Cerebellum (tissue), 4 donors: ENCODE measurements at places on chromosomes 11 and 22. TPM values are rescaled to one million over a fixed set of nuclear protein-coding genes. Genes with fewer than 3 reads are reported as not detected.
A peak's percentile ranks its signal among the peaks of the same experiment; 100 is the strongest.

DNA sequence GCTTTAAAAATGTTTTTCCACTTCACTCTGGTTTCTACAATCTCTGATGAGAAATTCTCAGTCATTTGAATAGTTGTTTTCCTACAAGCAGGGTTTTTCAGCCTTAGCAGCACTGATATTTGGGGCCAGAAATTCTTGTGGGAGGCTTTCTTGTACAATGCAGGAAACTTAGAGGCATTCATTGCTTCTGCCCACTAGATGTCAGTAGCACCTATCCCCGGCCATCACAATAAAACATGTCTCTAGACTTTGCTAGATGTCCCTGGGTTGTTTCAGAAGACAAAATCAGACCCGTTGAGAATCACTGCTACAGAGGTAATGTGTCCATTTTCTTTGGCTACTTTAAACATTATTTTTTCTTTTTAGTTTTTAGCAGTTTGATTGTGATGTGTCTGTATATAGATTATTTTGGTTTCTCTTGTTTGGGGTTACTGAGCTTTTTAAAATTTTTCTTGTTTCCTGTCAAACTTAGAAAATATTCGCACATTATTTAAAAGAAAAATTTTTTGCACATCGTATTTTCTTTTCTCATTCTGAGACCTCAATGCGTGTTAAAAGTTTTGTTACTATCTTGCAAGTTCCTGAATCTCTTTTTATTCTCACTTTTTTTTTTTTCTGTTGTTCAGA is 60.8 kb upstream of the CCDC179 start:
- DNase-seq, result peak; percentile 1

Gene TSPAN18
- 31.9 TPM for total RNA-seq

GRCh38 chr11:67605231-67606011 is 1.3 kb upstream of the NDUFV1 start:
- DNase-seq, result no peak

GRCh38 chr22:42714768-42715390 is 5.8 kb downstream of the A4GALT start:
- DNase-seq, result no peak

- DNase-seq, result no peak
These were observed 942 bp upstream of the TSPAN18 start for GRCh38 chr11:44725757-44726282.

Gene KRTAP5-1
- not detected for total RNA-seq

DNA sequence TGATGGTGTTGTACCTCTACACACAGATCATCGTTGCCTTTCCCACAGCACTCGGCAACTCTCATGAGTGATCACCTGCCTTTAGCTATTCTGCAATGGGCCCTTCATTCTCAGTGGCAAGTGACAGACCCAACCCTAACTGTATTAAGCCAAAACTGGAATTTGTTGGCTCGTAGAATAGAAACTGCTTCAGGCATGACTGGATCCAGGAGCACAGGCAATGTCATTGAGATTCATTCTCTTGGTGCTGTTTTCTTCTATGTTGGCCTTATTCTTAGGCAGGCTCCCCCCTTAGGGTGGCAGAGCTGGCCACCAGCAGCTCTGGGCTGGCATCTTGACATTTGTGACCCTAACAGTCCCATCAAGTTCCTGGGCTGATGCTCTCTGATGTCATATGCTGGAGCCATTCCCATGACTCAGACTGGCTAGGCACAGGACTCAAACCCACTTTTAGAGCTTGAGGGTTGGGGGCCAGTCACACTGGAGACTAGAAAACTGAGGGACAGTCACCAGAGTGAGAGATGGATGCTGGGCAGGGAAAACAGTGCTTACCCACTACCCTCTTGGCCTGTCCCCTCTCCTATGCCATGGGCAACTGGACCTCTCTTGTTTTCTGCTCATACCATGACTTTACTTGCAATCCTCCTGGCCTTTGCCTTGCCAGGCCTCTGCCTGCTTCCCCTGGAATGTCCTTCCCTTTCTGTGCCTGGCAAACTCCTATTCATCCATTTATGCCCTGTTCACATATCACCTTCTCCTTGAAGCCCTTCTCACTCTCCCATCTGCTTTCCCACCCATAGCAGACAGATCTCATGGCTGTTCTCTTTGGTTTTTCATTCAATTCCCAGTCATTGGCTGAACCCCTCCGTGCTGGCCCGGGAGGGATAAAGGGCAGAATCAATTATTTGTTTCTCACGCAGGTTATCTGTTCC is 7.1 kb upstream of the CDC42EP2 start:
- no peak for DNase-seq

GRCh38 chr22:43478621-43479300 is 66.9 kb downstream of the MPPED1 start:
- DNase-seq, result no peak

DNA sequence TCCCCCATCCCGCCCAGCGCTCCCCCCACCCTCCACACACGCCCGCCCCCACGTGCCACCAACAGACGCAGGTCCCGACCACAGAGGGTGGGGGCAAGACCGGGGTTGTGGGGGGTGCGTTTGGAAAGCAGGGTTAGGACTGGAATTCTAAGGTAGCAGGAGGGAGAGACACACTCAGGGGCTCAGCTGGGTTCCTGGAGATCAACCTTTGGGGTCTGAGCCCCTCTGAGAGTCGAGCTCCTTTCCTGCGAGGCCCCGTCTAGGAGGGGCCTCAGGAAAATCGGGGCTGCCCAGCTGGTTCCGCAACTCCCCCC is 429 bp downstream of the PGGHG start:
- DNase-seq, result no peak

DNA sequence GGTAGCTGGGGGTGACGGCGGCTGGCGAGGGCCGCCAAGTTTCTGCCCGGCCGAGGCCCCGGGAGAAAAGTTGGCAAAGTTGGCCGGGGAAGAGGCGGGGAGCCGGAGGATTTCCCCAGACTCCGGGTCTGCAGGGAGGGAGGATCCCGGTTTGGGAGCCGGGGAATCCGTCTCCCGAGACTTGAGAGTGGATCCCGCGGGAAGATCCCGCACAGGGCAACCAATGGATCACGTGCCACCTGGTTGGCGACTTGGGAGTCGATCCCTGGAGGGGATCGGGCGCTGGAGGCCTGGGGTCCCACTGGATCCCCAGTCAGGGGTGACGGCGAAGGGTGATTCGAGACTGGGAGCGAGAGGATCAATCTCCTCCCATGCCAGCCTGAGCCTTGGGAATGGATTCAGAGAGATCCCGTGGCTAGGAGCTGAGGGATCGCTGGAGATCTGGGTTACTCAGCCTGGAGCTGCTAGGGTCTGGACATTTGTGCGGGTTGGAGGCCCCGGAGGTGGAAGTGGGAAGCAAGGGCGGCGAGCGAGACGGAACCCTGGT is 394 bp downstream of the KIAA1671 start:
- peak; percentile 45 for DNase-seq

DNA sequence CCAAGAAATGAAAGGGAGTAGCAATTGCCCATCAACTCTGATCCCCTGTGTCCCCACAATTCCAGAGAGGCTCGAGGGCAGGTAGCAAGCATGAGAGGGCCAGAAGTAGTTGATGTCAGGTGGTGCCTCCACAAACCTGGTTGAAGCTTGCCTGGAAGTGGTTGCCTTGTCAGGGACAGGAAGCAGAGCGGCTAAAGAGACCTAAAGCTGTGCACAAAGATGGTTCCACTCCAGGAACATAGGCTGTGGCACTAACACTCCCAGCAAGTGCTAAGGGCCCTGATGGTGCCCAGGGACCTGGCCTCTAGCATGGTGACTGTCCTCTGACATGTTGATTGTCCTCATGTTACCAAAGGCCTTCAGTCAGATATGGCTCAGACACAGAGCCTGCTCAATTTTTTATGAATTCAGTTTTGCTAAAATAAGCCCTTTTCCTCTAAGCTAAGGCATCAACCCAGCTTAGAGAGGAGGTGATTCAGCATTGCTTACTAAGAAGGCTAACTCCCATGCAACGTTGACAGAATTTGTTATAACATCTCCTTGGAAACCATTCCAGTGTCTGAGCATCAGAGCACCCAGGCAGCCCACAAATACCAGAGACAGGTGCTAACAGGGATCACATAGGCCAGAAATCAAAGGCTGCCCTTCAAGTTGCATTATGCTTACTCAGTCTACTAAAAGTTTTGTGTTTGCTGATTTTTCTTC is 196.3 kb upstream of the ARHGAP20 start:
- no peak for DNase-seq

GRCh38 chr11:114182471-114183043 is 113.6 kb upstream of the NNMT start:
- DNase-seq, result no peak

GRCh38 chr11:69816671-69817070 is 2.5 kb downstream of the FGF3 start:
- no peak for DNase-seq

GRCh38 chr11:30984442-30984816 is 385.1 kb downstream of the DCDC1 start:
- DNase-seq, result no peak

DNA sequence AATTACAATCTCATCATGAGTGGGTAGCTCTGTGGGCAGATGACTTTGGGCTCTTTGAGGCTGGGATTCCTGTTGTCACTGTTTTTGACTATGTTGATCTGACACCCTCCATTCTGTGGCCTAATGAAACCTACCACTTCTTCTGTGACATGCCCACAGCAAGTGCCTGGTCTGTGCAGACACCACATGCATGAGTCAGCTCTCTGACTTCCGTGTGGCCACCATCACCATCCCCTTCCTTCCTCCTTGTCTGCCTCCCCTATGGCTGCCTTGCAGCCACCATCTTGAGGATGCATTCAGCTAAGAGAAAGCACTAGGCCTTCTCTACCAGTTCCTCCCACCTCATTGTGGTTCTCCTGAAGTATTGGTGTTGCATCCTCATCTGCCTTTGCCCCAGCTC is 15.3 kb upstream of the OR10V1 start:
- DNase-seq, result no peak
